ENCODE measurements at places on chromosomes 16 and 17.

- no peak for DNase-seq
These were observed 145.5 kb downstream of the SEC14L1 start for GRCh38 chr17:77286391-77286640.

DNA sequence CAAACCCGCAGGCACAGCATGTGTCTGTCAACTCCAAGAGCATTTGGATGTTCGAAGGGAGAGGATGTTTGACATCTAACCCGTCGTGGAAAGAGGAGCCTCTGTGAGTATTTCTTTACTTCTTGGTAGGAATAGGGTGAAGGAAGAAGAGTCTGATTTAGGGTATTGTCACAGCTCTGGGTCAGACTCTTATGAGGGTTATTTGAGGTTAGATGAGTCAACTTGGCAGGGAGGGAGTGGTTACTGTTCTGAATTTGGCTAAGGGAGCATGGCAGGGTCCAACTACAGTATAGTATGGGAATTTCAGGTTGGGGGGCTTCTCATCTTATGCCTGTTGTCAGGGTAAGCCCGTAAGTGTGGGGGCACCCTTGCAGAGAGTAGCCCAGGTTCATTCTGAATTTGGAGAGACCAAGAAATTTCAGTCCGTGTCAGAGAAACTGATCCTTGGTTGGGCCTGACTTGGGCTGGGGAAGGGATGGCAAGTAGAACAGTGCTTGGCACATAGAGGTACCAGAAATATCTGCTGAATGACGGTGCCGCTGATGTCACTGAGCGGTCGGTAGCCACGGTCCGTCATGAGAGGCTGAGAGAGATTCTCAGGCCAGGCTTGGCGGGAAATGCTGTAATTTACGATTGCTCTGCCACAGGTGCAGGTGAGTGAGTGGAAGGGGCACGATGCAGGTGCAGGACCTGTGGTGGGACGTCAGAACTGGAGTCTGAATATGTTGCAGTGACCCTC is 43.2 kb downstream of the MYH3 start:
- no peak for DNase-seq

DNA sequence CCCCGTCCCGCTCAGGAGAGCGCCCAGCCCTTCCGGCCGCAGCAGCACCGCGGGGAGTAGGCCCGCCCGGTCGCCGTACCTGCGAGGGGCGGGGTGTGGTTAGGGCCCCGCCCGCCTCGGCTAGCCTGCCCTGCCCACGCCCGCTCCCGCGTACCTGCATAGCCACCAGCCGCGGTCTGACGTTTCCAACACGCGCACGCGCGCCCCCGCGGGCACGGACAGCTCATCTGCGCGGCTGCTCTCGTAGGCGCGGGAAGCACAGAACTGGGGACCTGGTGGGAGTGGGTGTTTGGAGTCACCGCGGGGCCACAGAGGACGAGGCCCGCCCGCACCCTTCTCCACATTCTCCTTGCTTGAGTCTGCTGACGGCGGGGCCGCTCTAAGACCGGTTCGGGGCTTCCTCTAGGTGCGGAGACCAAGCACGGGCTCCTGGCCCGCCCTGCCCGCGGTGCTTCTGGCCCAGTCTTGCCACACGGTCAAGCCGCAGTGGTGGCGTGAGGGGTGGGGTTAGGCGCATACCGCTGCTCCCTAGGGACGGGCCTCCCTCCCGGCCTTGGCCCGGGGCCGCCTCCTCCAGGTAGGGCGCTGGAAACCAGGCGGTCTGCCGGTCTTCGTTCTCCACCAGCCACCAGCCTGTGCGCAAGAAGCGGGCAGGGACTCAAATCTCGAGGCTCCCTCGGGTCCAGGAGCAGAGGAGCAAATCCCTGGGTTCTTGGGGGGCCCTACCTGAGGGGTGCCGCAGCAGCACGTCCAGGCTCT is 1.8 kb downstream of the NOXO1 start:
- DNase-seq, result no peak

DNA sequence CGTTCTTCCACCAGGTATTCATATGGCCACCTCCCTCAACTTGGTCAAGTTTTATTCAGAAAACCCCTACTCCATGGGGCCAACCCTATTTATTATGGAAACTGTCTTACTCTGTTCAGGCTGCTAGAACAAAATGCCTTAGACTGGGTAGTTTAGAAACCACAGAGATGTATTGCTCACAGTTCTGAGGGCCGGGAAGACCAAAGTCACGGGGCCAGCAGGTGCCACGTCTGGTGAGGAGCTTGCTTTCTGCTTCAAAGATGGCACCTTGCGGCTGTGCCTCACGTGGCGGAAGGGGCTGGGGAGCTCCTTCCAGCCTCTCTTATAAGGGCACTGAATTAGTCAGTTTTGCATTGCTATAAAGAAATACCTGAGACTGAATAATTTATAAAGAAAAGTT is 74.3 kb downstream of the AXIN2 start:
- DNase-seq, result no peak

GRCh38 chr17:14553847-14554246 is 253.0 kb downstream of the HS3ST3B1 start:
- DNase-seq, result peak; percentile 15

DNA sequence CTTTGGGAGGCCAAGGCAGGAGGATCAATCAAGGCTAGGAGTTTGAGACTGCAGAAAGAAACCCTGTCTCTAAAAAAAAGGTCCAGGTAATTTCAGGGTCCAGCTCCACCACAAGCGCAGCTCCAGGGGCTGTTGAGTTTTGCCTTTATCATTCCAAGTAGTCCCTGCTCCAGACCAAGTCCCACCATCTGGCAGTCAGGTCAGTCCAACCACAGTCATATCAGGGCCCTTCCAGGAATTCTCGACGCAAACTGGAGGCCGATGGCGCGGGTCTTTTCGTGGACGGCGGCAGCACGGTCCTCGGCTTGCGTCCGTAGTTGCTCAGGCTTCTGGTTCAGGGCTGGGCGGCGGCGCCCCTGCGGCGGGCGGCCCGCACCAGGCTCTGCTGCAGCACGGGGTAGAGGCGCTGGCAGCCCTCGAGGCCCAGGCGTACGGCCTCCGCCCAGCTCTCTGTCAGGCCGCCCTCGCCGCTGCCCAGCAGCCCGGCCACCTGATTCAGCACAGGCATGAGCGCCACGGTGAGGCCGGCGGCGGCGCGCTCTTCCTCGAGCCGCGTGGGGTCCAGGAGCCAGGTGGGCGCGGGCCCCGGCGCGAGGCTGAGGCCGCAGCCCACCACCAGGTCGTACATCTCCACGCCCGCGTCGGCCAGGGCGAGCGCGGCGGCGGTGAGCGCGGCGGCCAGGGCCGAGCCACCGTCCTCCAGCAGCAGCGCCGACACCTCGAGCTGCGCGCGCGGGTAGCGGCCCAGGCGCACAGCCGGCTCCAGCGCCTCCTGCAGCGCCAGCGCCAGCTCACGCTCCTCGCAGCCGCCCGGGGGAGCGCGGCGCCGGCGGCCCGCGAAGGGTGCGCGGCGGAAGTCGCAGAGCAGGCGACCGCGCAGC is 752 bp downstream of the EXOSC6 start:
- DNase-seq, result no peak

All from iPS DF 19.7 (cell line).